Skeletal muscle tissue (tissue), 5 donors: ENCODE measurements at places on chromosomes 3 and 15. TPM values are rescaled to one million over a fixed set of nuclear protein-coding genes. Genes with fewer than 3 reads are reported as not detected.

Gene ITIH4
- 4.2 TPM for total RNA-seq

Gene EAF2
- 12.5 TPM for total RNA-seq

Gene PLSCR5
- total RNA-seq = not detected

Gene GRM2
- total RNA-seq = not detected
